CD4-positive, alpha-beta T cell treated with Interleukin-10 for 1 hour (primary cell): ENCODE measurements at places on chromosomes 6 and 20.

DNA sequence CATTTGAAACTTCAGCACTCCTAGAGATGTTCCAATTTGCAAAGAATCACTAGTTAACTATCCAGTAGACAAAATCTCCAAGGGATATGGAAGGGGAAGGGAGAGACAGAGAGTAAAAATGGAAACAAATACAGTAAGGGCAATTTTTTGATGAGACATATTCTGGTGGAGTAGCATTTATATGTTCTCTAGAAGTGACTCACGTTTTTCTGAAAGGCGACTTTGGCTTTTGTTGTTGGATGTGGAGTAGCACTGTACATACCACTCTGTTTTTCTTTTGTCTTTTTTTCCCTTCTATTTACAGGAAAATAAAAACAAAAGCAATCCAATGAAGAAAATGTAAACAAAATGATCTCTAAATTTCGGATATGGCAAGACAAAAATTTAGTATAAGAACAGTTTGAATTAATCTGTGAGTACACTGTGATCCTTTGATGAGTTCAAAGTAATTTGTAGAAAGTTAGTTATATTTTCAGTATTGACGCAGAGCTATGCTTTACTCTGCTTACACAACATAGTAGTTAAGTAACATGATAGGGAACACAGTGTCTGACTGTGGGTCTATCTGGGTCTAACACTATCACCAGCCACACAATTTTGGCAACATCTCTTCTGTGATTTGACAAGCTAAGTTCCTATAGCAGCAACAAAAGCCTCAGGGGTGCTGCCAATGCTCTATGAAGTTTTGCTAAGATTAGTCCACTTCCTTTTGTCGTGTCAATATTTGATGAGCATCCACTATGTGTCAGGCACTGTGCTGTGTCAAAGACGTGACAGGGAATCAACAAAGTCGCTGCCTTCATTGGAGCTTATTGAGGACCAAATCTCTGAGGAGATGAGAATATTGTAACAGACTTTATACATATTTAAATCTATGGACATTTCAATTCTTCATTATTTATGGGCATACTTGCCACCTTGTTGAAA lies 27.3 kb upstream of the TAGAP start:
- no peak for DNase-seq

DNA sequence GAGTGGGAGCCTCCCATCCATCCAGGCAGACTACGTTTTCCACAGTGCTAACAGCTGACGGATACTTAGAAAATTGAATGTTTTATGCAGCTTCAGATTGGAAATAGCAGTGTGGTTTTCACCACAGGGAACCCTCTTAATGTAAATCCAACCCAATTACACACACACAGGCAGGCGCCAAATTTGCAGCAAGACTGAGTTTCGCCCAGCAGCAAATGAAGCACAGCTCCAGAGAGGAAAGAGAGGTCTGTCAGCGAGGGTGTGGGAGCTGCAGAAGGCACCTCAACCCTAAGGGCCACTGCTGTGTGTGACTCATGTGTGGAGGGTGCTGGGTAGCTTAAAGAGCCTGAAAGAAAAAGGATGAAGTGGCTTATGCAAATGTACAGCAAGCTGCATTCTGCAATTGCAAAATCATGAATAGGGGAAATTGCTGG lies 365.7 kb downstream of the MAFB start:
- peak; percentile 3 for DNase-seq

GRCh38 chr20:47041396-47041899 lies 146.8 kb downstream of the EYA2 start:
- DNase-seq: no peak

DNA sequence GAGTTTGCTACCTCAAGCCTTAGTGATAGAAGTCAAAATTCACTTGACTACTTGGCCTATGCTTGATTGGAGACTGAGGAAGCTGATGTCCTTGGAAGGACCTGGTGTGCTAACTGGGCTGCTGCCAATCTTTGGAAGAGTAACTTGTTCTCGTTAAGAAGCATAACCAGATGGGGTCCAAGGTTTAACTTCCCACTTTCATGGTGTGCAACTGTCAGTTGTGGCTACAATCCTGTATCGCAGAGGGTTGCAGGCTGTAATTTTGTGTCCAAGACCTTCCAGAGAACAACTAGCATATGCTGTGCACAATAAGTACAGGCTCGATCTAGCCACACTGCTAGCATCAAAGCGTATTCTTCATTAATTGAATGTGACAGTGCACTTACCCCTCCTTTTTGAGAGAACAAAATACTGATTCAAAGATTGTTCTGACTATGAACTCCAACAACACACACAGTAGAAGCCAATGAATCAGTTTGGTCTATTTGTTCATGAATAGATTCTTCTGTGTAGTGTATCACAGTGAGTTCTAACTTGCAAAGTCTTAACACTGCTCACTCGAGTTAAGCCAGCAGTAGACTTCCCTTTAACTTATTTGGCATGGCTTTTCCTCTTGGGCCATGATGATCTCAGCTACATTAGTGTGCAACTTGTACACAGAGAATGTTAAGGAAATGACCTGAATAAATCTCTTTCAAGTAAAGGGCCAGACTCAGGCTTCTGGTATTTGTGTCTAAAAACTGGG lies 15.8 kb upstream of the PLCB1 start:
- DNase-seq: no peak

- no peak for DNase-seq
These were observed 6.1 kb upstream of the DSN1 start for GRCh38 chr20:36779656-36780025.

GRCh38 chr6:127383988-127384387 lies 40.6 kb upstream of the ECHDC1 start:
- no peak for DNase-seq

DNA sequence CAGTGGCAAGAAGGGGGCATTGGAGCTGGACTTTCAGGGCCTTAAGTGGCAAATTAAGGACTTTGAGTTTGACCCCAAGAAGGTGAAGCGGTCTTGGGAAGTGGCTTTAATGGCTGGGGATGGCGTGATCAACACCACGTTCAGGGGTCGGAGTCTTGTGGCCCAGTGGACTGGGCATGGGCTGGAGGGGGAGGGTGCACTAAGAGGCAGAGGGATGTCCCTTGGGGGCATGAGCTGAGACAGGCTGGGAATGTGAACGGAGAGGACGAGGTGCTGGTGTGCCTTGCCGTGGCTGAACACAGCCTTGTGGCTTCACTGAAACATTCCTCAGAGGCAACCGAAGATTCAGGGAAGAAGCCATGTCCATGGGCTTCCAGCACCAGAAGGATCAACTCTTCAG lies 227.0 kb downstream of the SYNDIG1 start:
- DNase-seq: no peak

GRCh38 chr6:47532981-47533585 lies 55.5 kb downstream of the CD2AP start:
- no peak for DNase-seq

GRCh38 chr20:3330046-3330741 lies 77.3 kb downstream of the DNAAF9 start:
- no peak for DNase-seq

DNA sequence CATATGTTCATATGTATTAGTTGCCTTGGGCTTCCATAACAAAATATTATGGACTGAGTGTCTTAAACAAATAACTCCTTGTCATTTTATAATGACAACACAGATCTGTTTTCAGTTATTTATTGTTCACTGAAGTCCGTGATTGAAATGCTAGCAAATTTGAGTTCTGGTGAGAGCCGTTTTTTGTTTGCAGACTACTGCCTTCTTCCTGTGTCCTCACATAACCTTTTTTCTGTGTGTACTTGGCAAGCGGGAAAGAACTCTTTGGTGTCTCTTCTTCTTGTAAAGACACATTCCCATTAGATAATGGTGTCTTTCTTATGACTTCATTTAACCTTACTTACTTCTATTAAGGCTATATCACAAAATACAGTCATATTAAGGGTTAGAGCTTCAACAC lies 482.9 kb upstream of the EYS start:
- DNase-seq: no peak

DNA sequence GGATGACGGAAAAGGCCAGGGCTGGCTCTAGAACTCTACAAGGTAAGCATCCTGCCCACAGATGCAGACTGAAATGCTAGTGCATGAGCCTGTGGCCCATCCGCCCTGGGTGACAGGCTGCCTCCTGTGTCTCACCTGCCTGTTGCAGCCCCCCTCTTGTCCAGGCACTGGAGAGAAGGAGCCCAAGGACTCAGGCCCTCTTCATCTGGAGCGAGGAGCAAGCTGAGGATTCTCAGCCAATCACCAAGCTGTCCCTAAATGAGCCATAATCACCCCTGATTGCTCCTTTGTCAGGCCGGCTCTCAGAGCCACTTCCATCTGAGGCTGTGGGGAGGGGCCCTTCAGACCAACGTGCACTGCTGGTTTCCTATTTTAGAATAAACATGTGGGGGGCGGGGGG lies 10.0 kb upstream of the SLC32A1 start:
- no peak for DNase-seq

- DNase-seq: no peak
These were observed 7.5 kb downstream of the TRIM39 start for GRCh38 chr6:30334075-30334783.

GRCh38 chr20:45971425-45971674 lies 653 bp downstream of the ZNF335 start:
- no peak for DNase-seq

GRCh38 chr20:7984192-7984591 lies 35.4 kb downstream of the TMX4 start:
- DNase-seq: no peak

DNA sequence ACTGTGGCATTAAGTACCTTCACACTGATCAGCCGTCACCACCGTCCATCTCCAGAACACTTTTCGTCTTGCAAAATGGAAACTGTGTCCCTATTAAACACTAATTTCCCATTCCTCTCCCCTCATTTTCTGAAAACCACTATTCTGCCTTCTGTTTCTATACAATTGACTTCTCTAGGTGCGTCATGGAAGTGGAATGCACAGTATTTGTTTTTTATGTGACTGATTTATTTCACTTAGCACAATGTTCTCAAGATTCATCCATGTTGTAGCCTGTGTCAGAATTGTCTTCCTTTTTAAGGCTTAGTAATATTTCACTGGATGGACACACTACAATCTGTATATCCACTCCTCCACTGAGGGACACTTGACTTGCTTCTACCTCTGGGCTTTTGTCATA lies 53.8 kb upstream of the PDE10A start:
- no peak for DNase-seq

GRCh38 chr6:24408719-24409410 lies 6.1 kb downstream of the MRS2 start:
- no peak for DNase-seq

DNA sequence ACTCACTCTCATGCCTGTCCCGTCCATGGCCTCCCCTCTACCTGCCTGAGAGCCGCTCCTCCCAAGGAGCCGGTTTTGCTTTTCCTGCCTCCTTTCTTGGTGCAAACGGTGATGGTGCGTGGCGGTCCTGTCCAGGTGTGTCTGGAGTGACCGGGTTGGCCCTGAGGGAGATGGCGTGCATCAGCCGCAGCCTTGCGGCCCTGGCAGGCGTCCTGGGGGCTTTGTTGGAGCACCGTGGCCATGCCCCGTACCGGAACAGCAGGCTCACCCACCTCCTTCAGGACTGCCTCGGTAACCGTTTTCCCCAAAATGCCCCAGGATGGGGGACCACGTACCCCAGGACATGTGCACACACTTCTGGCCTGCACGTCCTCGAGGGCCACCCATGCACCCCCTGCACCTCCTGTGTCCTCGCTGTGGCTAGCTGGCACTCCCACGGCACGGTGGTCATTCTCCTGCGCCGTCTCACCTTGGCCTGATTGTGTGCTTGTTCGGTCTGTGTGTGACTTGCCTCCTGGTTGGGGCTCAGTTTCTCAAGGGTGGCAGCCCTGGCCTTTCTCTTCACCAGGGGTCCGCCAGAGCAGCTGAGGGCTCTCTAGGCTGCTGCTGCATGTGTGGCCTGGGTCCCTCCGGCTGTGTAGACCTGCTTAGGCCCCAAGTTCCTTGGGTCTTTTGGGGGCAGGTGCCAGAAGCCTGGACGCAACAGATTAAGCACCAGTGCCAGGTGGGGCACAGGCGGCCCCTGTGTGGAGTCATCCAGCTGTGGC lies 36.4 kb downstream of the FRMD1 start:
- DNase-seq: no peak

DNA sequence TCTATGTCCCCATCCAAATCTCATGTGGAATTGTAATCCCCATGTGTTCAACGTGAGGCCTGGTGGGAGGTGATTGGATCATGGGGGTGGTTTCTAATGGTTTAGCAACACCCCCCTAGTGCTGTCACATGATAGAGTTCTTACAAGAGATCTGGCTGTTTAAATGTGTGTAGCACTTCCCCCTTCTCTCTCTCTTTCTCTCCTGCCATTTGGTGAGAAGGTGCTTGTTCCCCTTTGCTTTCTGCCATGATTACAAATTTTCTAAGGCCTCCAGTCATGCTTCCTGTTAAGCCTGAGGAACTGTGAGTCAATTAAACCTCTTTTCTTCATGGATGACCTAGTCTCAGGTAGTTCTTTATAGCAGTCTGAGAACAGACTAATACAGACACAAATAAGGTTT lies 165.4 kb downstream of the OGFRL1 start:
- no peak for DNase-seq

DNA sequence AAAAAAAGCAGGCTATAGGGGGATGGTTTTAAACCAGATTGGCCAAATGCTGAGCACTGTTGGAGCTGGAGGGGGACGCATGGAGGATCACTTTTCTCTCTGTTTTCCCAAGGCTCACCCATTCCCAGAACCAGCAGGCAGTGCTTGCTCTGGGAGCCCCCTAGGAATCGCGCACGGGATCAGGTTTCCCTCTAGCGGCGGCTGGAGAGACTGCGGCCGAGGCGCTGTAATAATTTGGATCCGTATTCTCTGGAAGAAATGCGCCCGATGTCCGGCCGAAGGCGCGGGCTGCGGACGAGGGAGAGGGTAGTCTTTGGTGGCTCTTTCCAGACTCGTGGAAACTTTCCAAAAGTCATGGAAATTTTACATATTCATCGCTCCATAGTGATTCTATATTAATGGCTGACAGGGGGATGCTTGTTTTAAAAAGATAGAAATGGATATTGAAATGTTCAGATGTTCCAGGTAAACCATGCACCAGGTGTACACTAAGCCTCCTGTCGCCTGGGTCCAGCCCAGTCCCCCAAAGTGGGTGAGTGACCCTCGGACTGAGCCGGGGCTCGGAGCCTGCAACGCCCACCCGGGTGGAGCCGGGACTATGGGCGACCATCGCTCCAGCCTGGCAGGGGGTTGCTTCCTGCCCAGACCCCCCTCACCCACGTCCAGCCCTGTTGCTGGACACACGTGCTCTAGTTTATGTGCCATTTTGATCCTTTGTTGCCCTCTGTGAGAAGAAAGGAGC lies 78.7 kb upstream of the PHACTR3 start:
- peak; percentile 6 for DNase-seq

DNA sequence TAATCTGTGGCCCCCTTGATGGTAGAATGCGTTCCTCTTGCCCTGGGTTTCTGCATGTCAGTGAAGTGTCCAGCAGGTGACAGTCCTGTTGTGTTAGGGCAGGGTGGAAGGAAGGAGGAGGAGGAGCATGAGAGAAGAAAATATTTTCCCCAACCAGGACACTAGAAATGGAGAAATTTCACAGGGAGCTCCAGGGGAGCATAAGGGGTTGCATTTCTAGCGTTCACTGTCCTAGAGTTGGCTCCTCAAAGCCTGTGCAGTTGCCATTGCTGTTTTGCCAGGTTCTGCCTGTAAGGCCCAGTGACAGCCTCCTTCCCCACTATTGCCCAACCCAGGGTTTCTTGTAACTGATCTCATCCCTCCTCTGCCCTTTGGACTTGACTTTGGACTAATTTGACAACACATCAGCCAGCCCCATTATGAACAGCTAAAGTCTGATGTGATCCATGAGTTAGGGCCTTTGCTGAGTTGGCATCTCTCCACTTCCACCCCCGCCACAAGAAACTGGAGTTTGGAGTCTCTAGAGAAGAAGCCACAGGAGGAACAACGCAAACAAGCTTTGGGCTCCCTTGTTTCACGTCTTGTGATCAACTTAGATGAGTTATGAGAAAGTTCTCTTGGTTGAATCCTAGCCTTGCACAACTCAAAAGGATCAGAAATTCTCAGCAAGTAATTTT lies 14.0 kb upstream of the FAM50B start:
- DNase-seq: no peak

- DNase-seq: no peak
These were observed 44.7 kb downstream of the SLC35F1 start for GRCh38 chr6:117951783-117952182.
